ENCODE measurements at places on chromosomes 16 and 17. TPM values are rescaled to one million over a fixed set of nuclear protein-coding genes. Genes with fewer than 3 reads are reported as not detected.

DNA sequence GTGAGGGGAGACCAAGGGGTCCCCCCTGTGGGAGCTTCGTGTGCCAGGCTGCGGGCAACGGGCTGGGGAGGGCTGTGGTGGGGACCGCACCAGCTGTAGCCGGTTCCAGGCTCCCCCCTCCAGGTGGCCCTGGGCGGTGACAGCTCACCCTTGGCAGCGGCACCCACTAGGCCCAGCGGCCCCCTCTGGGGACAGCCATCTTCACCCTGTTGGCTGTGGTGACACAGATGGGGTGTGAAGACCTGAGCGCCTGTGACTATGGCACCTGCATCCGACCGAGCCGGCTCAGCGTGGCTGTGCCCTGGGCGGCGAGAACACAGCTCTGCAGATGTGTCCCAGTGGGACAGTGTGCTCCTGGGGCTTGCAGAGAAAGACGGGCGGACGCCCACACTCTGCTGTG, 1.1 kb upstream of the C1QTNF8 start:
- no peak overlapping the region for H3K4me3 ChIP-seq
- H3K4me1 ChIP-seq = peaks cover 3% of the 10 kb centered on the region
- DNase-seq = no peak
- no peaks in the 10 kb centered on the region for H3K27me3 ChIP-seq
- H3K36me3 ChIP-seq = no peaks in the 10 kb centered on the region

GRCh38 chr17:70173681-70174080, 4.3 kb downstream of the KCNJ2 start:
- no peak overlapping the region for H3K27ac ChIP-seq
- H3K4me1 ChIP-seq = peaks cover 22% of the 10 kb centered on the region
- DNase-seq = no peak
- H3K27me3 ChIP-seq = peaks cover 19% of the 10 kb centered on the region

GRCh38 chr16:1068451-1068850, 4.1 kb upstream of the SSTR5 start:
- peaks cover 33% of the 10 kb centered on the region for H3K27me3 ChIP-seq
- no peaks in the 10 kb centered on the region for H3K4me1 ChIP-seq
- no peaks in the 10 kb centered on the region for H3K36me3 ChIP-seq
- no peak overlapping the region for H3K4me3 ChIP-seq
- H3K27ac ChIP-seq = no peak overlapping the region

DNA sequence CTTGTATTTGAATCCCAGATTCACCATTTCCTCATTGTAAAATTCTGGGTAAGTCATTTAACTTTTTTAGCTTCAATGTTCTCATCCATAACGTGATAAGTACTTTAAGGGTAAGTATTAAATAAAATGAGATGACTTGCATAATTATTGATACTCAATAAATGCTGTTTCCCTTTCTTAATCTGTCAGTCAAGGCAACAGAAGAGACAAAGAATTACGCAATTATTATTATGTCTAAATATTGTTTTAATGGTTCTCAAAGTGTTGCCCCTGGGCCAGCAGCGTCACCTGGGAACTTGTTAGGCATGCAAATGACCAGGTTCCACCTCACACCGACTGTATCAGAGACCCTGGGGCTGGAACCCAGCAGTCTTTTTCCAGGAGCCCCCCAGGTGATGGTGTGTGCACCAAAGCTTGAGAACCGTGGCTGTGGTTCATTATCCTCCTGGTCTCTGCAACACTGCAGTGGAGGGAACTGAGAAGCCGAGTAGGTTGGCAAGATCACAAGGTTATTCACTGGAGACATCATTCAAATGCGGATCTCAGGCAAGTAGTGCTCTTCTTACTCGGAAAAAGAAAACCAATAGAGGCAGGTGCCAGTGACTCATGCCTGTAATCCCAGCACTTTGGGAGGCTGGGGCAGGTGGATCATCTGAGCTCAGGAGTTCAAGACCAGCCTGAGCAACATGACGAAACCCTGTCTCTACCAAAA, 43.5 kb downstream of the LYRM9 start:
- no peaks in the 10 kb centered on the region for H3K4me1 ChIP-seq
- H3K27ac ChIP-seq = no peak overlapping the region
- H3K27me3 ChIP-seq = peaks cover 29% of the 10 kb centered on the region
- H3K4me3 ChIP-seq = no peak overlapping the region

GRCh38 chr16:75029854-75030253, 31.0 kb downstream of the ZNRF1 start:
- DNase-seq = no peak
- peaks cover 30% of the 10 kb centered on the region for H3K4me1 ChIP-seq
- H3K36me3 ChIP-seq = no peaks in the 10 kb centered on the region
- H3K4me3 ChIP-seq = no peak overlapping the region
- no peak overlapping the region for H3K27ac ChIP-seq
- no peaks in the 10 kb centered on the region for H3K27me3 ChIP-seq

DNA sequence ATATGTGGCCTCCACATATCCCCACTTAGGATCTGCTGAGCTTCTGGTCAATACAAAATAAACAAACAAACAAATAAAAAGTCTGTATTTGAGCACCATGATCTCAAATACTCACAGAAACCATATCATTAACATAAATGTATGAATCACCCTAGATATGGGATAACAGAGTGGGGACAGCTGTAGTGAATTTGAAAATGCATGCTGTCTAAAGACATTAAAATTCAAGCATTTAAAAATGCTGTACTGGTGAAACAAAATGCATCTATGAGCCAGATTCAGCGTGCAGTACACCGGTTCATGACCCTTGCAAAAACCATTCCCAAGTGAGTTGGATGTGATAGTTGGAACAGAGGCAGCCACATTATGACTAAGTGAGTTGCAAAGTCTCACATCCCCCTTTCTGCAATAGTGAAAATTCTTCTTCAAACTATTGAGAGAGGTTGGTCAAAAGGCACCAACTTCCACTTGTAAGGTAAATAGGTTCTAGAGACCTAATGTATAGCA, 12.3 kb downstream of the GRIN2A start:
- peaks cover 4% of the 10 kb centered on the region for H3K27me3 ChIP-seq
- no peaks in the 10 kb centered on the region for H3K36me3 ChIP-seq
- no peak overlapping the region for H3K4me3 ChIP-seq
- no peak for DNase-seq
- no peak overlapping the region for H3K27ac ChIP-seq

The FAHD1 gene
- total RNA-seq = 25.9 TPM

DNA sequence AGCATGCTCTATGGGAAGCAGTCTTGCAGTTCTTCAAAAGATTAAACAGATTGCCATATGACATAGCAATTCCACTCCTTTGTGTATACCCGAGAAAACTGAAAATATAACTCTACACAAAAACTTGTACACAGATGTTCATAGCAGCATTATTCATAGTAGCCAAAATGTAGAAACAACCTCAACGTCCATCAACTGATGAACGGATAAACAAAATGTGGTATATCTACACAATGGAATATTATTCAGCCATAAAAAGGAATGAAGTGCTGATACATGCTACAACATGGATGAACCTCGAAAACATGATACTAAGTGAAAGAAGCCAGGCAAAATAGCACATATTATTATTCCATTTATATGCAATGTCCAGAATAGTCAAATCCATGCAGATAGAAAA, 221.2 kb upstream of the PSMD7 start:
- DNase-seq = no peak
- no peaks in the 10 kb centered on the region for H3K27me3 ChIP-seq
- H3K27ac ChIP-seq = no peak overlapping the region
- no peaks in the 10 kb centered on the region for H3K36me3 ChIP-seq
- no peaks in the 10 kb centered on the region for H3K4me1 ChIP-seq

DNA sequence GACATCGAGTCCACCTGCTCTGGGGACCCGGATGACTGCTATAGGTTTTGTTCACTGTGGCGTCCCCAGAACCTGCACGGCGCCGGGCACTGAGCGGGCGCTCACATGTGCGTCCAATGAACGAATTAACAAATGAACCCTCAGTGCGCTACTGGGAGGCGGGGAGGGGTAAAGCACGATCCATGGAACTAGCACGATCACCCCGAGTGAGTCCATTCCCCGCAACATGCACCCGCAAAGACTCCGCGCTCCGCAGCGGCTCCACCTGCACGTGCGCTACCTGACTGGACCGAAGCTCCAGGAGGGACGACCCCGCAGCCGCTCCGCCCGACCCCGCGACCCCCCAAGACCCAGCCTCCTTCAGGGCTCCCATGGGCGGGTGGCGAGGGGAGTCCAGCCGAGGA, 491 bp downstream of the TRAP1 start:
- no peaks in the 10 kb centered on the region for H3K27me3 ChIP-seq
- no peak for DNase-seq
- peaks cover 18% of the 10 kb centered on the region for H3K4me1 ChIP-seq
- H3K36me3 ChIP-seq = peaks cover 2% of the 10 kb centered on the region

DNA sequence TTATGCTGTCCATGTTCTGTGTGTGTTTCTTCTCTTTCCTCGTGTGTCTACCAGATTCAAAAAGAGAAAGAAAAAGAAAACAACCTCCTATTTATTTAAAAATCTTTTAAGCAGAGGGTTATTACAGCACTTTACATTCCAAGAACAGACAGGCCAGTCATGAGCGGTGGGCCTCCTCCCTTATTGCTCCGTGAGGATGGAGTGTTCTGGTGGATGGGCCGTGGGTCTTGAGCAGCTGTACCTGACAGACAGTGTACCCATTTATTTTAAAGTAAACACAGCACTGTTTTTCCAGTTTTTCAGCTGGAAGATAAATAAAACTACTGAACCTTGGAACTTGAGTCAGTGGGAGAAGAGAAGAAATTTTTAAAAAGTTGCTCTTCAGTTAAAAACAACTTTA, 52.4 kb downstream of the WWP2 start:
- peaks cover 8% of the 10 kb centered on the region for H3K36me3 ChIP-seq
- H3K27me3 ChIP-seq = no peaks in the 10 kb centered on the region
- no peak overlapping the region for H3K4me3 ChIP-seq
- DNase-seq = no peak
- peaks cover 7% of the 10 kb centered on the region for H3K4me1 ChIP-seq

Data from chondrocyte (in vitro differentiated cells).